ENCODE measurements at places on chromosomes 2 and 18. TPM values are rescaled to one million over a fixed set of nuclear protein-coding genes. Genes with fewer than 3 reads are reported as not detected.

Gene CDH7
- polyA plus RNA-seq: 0.07 TPM

GRCh38 chr2:240376739-240377138, 58.7 kb upstream of the GPC1 start:
- DNase-seq: no peak

DNA sequence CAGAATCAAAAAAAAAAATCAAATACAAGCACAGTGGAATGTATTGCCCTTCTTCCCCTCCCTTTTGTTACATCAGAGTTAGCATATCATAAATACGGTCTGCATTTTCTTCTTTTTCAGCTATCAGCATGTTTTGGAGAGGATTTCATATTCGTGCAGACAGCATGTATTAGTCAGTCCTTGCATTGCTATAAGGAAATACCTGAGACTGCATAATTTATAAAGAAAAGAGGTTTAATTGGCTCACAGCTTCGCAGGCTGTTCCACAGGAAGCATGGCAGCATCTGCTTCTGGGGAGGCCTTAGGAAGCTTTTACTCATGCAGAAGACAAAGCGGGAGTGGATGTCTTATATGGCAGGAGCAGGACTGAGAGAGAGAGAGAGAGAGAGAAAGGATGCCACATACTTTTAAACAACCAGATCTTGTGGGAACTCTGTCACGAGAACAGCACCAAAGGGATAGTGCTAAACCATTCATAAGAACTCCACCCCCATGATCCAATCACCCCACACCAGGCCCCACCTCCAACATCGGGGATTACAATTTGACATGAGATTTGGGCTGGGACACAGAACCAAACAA, 8.9 kb downstream of the IL1B start:
- DNase-seq: no peak

- DNase-seq: no peak
Measured at GRCh38 chr2:202909394-202910192, 1.9 kb downstream of the WDR12 start.

Gene SULT1C4
- 17.6 TPM for polyA plus RNA-seq

Gene SLC19A3
- polyA plus RNA-seq: 2.9 TPM

DNA sequence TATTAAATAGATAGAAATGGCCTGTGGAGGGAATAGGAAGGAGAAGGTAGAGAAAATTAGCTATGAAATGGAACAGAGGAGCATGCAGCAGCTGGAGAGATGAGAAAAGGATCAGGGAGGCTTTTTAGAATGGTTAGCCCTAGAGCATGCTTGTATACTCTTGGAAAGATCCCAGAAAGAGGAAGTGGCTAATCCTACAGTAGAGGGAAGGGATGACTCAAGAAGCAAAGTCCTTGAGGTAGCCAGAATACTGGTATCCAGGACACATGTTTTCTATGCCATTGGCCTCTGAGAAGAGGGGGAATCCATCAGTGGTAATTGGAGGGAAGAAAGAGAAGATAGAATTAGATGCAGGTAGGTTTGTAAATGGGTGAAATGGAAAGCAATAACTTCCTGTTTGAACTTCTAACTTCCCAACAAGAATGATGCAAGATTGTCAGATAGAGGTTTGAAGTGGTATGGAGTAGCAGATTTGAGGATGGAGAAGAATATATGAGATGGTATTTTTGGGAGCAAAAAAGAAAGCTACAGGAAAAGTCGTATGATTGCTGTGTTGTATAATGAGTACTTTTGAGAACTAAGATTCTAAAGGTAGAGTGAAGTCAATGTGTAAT, 17.1 kb upstream of the OSBPL6 start:
- DNase-seq: no peak

Gene ATRAID
- polyA plus RNA-seq: 318 TPM

Gene ERFE
- 0.19 TPM for polyA plus RNA-seq

GRCh38 chr2:240210198-240210965, 69.9 kb upstream of the OTOS start:
- DNase-seq: no peak

DNA sequence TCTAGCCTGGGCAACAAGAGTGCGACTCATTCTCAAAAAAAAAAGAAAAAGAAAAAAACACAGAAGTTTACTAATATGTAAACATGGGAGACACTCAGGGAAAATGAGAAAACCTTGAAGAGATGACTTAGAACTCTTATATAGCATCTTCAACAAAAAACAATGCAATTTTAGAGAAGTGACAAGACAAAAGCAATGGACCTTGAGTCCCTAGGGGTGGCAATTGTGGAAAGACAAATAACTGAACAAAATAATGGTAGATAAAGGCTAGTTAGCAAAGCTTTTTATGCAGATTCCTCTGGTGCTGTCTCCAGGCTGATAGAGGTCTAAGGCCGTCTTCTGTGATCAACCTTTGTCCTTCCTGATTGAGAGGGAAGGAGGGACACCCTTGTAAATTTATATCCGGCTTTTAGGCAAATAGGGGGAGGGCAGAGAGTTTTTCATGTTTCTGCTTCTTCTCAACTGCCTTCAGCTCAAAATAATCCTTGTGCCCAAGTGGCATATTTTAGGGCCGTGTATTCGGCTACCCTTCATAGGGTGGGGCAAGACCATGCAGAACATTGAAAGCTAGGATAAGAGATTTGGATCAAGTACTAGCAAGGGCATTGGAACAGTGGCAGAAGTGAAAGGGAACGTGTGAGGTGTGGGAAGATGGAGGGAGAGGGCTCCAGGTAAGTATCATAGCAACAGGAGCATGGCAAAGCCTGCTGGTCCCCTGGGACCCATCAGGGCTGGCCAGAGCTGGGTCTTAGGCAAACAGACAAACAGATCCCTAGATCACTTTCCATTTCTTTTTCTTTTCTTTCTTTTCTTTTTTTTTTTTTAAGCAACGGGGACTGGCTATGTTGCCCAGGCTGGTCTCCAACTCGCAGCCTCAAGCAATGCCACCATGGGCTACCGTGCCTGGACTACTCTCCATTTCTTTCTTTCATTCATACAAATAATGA, 116.2 kb upstream of the STPG4 start:
- no peak for DNase-seq

GRCh38 chr2:15786003-15786654, 154.2 kb upstream of the MYCN start:
- DNase-seq: no peak

- peak; percentile 94 for DNase-seq
Measured at GRCh38 chr2:61888267-61889055, at the start of gene CCT4. Gene CCT4, minus strand, starts transcription at chr2:61888656. Its CDS starts 149 bp downstream, at chr2:61888507.

DNA sequence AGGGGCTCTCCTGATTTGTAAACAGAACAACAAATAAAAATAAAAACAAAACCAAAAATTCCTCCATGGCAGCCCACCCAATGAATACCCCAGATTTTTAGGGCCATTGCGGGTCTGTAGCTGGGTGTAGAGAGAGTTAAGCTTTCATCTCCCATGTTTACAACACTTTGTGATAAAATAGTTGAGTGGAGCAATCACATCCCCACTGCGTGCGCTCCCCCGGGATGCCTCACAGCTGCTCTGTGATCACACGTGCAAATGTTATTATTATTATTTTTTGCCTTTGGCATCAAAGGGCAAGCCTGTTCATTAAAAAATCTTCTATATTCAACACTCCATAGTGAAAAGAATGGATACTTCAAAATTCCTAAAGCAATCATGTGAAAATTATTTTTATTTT, 118.0 kb downstream of the MBP start:
- DNase-seq: peak; percentile 56
